ENCODE measurements at places on chromosomes 11 and 22.

DNA sequence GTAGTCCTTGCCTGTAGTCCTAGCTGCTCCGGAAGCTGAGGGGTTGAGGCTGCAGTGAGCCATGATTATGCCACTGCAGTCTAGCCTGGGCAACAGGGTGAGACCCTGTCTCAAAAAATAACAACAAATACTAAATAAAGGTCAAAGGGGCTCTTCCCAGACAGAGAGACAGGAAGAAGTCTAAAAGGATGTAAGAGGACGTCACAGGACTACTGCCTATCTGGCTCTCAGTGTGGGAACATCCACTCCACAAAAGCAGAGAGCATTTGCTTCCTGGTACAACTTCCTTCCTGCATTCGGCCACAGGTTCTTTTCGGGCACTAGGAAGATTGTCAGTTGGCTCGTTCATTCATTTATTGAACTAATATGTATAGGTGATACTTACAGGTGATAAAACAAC lies 110.6 kb downstream of the SGSM3 start:
- DNase-seq = no peak

DNA sequence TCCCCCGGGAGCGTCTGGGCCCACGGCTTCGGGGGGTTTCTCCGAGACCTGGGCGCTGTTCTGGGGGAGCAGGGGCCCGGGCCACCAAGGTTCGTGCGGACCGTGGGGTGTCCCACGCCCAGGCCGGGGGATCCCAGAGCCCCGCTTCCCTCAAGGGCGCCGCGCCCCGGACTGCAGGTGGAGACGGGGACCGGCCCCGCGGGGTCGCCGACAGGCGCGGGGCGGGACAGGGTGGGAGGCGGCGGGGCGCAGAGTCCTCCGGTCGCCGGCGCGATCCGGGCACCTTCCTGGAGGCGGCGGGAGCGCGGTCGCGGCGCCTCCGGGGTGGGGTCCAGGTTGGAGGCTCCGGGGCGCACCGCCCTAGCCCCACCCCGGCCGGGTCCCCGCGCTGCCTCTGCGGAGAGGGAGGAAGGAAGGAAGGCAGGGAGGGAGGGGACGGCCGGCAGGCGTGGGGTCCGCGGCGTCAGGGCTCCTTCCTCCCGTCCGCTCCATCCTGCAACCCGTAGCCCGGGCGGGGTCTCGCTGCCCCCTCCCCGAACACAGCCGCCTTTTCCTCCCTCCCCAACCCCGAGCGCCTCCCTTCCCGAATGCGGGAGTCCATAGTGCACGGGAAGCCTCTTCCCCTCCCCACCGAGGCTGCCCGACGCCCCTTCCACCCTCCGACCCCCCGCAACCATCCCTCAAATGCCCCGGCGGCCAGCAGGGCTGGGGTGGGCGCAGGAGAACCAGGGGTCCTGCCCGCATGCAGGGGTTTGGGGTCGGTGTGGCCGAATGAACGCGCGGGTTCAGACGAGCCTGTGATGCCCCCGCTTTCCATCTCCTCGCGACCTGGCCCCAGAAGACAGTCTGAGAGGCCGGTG lies 4.3 kb upstream of the ZBED4 start:
- no peak for DNase-seq

GRCh38 chr22:43162412-43163150 lies 11.2 kb downstream of the TSPO start:
- DNase-seq = no peak

- no peak for DNase-seq
Measured at GRCh38 chr11:127866109-127866508, 721.2 kb downstream of the ETS1 start.

GRCh38 chr22:26172389-26172990 lies 3.2 kb downstream of the SEZ6L start:
- peak; percentile 10 for DNase-seq

DNA sequence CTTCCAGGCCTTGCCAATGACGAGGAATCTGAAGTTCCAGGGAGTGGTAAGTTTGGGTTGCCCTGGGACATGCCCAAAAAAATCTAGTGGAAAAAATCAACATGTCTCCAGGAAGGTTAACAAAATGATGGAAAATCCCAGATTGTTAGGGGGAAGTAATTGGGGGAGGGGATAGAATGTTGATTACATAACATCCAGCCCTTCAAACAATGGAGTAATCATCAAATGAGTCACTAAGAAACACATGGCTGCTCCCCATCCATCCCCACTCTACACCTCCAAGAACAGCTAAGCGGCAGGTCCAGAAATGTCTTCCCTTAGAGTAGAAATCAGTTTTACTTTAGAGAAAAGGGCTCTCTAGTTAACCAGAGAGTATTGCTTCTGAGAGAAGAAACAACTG lies 94.9 kb downstream of the ETS1 start:
- DNase-seq = no peak

DNA sequence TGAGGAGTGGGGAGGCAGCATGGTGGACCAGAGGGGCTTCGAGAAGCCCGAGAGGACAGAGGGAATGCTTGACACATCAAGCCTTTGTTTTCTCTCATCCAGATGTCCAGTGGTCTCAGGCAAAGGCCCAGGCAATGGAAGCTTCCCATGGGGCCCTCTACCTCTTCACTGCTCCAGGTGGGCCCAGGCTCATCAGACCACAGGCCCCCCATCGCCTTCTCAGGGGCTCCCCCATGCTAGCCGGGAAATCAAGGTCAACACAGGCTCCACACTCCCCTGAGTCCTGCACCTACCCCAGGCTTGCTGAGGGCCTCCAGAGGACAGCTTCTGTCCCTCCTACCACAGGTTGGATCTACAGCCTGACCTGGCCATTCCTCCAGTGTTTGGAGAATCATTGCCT lies 157.5 kb downstream of the CHST1 start:
- no peak for DNase-seq

- DNase-seq = no peak
Measured at GRCh38 chr11:7515447-7515886, 1.7 kb downstream of the PPFIBP2 start.

DNA sequence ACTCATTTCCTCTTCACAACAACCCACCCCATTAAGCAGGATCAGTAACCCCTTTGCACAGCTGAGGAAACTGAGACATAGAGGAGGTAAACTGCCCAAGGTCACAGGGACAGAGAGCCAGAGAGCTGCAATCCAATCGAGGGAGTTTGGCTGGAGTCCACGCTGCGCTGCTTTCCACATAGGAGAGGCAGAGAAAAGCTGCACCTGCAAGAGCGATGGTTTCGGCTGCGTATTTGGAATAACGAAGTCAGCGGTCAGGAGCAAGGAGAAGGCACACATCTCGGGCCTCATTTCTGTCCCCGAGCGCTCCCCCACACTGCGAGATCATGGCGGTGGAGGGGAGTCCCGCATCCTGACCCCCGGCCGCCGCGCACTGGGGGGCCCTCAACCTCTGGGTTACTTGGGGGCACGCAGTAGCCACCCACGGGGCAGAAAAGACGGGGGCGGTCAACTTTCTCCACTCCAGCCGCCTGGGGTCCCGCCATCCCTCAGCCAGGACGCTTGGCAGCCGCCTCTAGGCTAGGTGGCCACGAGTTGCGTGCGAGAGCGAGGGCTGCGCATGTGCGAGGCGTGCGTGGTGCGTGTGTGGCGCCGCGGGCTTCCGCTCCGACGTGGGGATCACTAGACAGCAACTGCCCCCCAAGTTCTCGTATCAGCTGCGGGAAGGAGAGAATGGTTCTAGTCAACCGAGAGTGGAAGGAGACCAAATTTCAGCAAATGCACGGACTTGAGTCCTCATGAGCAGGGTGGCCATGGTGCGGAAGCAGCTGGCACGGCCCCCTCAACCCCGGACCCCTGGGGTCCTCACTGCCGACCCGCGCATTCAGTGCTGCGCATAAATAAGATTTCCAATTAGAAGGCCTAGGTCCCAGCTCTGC lies 42.3 kb upstream of the CLDN5 start:
- no peak for DNase-seq

DNA sequence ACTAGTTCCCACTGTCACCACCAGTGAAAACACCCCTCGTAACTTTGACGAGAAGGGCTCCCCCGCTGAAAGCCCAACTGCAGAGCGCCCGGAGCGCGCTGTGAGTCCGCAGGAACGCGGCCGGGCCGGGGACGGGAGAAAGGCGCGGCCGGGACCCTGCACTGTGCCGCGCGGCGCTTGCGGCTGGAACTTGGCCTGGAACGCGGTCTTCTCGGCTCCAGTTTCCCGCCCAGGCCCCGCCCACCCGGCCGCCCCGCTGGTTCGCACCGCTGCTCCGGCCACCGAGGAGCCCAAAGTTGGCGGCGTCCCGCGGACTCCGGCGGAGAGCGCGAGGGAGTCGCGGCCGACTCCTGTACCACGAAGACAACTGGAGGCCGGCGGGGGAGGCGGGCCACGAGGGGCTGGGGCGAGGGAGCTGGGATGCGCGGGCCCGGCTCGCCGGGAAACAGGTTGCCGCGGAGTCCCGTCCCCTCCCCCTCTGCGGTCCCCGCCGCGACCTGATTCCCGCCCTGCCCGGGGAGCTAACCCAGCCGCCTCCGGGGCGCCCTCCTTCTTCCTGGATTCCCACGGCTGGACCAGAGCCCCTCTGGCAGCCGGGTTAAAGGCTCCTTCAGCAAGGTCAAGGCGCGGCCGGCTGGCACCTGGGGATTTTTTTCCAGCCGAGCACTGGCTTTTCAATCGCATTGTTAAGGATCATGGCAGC lies 3.4 kb downstream of the TENM4 start:
- DNase-seq = no peak

DNA sequence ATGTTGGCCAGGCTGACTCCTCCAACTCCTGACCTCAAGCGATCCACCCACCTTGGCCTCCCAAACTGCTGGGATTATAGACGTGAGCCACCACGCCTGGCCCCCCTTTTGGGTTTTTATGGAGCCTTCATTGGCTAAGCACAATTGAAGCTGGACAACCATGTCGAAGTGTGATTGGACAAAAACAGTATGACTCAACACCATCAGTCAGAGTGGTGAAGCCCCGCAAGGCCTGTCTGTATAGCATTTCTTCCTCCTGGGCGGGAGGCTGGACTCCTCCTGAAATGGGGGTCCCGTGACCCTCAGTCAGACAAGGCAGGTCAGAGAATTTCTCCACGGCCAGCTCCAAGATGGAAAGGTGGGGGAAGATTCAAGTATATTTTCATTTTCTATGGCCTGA lies 3.1 kb upstream of the PARVB start:
- DNase-seq = no peak

GRCh38 chr11:96235751-96236150 lies 107.2 kb downstream of the MAML2 start:
- peak; percentile 34 for DNase-seq

DNA sequence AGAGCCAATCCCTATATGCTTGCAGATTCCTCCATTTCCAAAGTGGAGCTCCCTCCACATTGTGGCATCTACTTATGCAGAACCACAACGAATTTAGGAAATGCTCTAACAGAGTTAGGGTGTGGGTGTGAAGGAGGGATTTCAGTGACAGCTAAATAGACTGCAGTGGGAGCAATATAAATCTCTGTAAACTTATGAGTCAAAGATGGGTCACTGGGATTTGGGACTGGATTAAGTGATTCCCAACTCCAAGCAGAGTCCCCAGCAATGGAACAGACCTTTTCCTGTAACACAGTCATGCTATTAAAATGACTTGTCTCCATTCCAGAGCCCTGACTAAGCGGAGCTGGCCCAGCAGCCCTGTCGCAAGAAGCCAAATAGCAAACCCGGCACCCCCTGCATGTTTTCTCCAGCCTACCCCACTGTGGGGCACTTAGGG lies 36.6 kb downstream of the RPL27A start:
- DNase-seq = no peak

DNA sequence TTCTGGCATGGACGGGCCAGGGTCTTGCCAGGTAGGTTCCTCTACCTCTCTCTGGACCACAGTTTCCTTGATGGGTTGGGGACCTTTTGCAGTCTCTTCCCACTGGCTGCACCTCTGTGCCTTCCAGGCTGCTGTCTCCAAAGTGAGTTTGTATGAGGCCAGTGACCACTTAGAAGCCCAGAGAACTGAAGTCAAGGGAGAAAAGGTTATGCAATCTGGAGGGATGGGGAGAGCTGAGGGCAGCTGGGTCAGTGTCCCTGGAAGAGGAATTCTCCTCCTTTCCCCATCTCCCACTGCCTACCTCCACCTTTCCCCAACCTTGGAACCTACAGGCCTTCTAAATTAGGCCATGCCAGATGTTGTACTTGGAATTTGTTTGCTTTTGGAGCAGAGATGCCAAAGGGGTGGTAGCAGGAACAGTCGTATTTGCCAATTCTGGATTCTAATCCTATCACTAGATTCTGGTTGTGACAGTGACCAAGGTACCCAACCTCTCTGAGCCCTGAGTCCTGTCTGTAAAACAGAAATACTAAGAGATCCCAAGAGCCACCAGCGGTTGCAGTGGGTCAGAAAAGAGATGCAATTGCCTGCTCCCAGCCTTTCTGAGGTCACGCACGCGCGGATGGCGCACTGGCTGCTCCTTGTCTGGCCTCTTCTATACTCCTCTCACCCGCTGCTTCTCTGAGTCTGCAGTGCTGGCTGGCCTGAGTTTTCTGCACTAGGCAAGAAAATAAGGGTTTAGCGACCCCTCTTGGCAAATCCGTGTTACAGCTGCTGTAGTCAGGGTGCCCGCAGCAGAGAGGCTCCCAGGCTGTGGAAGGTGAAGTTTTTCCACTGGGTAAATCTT lies 10.7 kb upstream of the ACCSL start:
- peak; percentile 10 for DNase-seq

All from CD4-positive, alpha-beta T cell treated with Interleukin-4 for 4 hours (primary cell).